ENCODE measurements at places on chromosomes 1 and 21. TPM values are rescaled to one million over a fixed set of nuclear protein-coding genes. Genes with fewer than 3 reads are reported as not detected.

- H3K4me1 ChIP-seq = peaks cover 14% of the 10 kb centered on the region
- H3K27me3 ChIP-seq = no peaks in the 10 kb centered on the region
- no peak for DNase-seq
Measured at GRCh38 chr1:230196077-230196476, 129.0 kb downstream of the GALNT2 start.

GRCh38 chr1:182193908-182194550, 132.5 kb upstream of the ZNF648 start:
- H3K27me3 ChIP-seq = no peaks in the 10 kb centered on the region
- DNase-seq = no peak
- H3K27ac ChIP-seq = no peak overlapping the region

DNA sequence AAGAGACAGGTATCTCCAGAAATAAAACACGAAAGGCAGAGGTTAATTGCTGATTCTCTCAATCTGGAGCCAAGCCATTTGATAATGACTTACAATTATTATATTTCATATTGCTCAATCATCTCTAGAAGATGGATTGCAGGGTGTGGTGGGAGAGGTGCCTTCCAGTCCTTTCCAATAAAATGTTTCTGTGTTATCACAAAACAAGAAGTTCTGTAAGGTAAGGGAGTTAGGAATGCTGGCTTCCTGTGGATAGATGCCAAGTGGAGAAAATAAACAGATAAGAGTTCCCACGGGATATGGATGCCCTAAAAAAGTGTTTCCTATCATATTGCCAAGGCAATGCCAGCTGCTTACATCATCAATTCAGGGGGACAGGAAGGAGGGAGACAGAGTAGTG, 7.2 kb upstream of the CCN1 start:
- no peaks in the 10 kb centered on the region for H3K27me3 ChIP-seq
- no peak overlapping the region for H3K27ac ChIP-seq
- no peaks in the 10 kb centered on the region for H3K36me3 ChIP-seq

DNA sequence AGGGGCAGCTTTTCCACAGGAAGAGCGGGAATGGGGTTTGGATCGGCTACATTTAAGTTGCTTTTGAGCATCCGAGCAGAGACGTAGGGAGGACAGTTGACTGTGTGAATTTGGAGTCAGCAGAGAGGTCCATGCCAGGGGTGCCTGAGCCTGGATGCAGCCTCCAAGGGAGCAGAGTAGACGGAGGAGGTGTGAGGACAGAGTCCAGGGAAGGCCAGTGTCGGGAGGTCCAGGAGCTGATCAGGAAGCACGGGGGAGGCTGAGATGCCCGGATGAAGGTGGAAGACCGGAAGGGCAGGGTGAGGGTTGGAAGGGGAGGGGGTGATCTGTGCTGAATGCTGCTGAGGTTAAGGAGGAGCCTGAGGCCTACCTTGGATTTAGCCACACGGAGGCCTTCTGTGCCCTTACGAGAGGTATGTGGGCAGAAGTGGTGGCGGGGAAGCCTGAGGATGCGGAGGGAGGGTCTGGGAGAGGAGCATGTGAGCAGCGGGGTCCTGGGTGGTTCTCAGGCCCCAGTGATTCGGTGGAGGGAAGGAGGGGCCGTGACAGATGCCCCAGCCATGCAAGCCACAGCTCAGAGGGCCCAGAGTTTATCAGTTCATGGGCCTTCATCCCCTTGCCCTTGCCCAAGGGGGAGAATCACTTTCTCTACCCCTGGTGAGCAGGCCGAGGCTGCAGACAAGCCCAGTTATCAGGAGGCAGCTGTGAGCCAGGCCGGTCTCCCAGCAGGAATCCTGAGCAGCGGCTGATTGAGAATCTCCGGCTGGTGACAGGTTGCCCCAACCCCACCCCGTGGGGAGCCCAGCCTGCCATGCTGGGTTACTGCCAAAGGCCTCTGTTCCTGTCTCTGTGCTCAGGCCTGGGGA, 54.0 kb upstream of the ACTL8 start:
- DNase-seq = no peak
- no peak overlapping the region for H3K27ac ChIP-seq
- H3K4me3 ChIP-seq = no peak overlapping the region

- H3K36me3 ChIP-seq = no peaks in the 10 kb centered on the region
- no peak for DNase-seq
- H3K4me3 ChIP-seq = peak overlapping the region; percentile 63
- peaks cover 4% of the 10 kb centered on the region for H3K4me1 ChIP-seq
- H3K27ac ChIP-seq = no peak overlapping the region
Measured at GRCh38 chr1:158203693-158204457, 23.2 kb downstream of the CD1D start.

CASQ2 gene
- 0.24 TPM for total RNA-seq

GRCh38 chr1:185244015-185244747, 72.9 kb downstream of the IVNS1ABP start:
- peaks cover 2% of the 10 kb centered on the region for H3K4me1 ChIP-seq
- H3K27ac ChIP-seq = no peak overlapping the region
- no peaks in the 10 kb centered on the region for H3K27me3 ChIP-seq
- no peak overlapping the region for H3K4me3 ChIP-seq
- no peaks in the 10 kb centered on the region for H3K36me3 ChIP-seq
- DNase-seq = no peak

- H3K27me3 ChIP-seq = no peaks in the 10 kb centered on the region
- H3K27ac ChIP-seq = no peak overlapping the region
Measured at GRCh38 chr1:161781995-161782394, 15.9 kb downstream of the ATF6 start.

GRCh38 chr1:226766565-226766964, 27.5 kb upstream of the ITPKB start:
- no peak for DNase-seq
- no peaks in the 10 kb centered on the region for H3K36me3 ChIP-seq
- peaks cover 13% of the 10 kb centered on the region for H3K4me1 ChIP-seq
- H3K27me3 ChIP-seq = no peaks in the 10 kb centered on the region
- H3K4me3 ChIP-seq = no peak overlapping the region

GRCh38 chr1:42833981-42834380, 12.4 kb upstream of the ZNF691 start:
- no peak overlapping the region for H3K4me3 ChIP-seq
- H3K27ac ChIP-seq = no peak overlapping the region
- H3K36me3 ChIP-seq = peaks cover 7% of the 10 kb centered on the region

GRCh38 chr1:212958175-212958574, 7.8 kb downstream of the VASH2 start:
- H3K27me3 ChIP-seq = no peaks in the 10 kb centered on the region
- peaks cover 62% of the 10 kb centered on the region for H3K36me3 ChIP-seq
- peaks cover 5% of the 10 kb centered on the region for H3K4me1 ChIP-seq
- no peak for DNase-seq

DNA sequence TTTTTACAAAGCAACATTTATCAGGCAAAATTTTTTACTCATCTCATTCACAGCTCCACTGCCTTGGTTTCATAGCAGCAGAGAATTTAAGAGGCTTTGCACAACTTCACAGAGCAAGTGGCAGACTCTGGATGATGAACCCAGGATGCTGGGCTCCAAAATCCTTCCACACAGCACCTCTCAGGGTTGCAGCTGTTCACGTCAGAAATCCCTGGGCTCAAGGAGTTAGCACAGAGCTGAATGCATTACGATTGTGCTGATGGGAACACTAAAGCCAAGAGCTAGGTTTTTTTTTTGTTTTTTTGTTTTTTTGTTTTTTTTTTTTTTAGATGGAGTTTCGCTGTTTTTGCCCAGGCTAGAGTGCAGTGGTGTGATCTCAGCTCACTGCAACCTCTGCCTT, 2.4 kb upstream of the HTR6 start:
- peaks cover 65% of the 10 kb centered on the region for H3K27me3 ChIP-seq
- no peak overlapping the region for H3K27ac ChIP-seq
- DNase-seq = no peak

- no peak overlapping the region for H3K4me3 ChIP-seq
- H3K4me1 ChIP-seq = peaks cover 17% of the 10 kb centered on the region
- H3K27ac ChIP-seq = no peak overlapping the region
Measured at GRCh38 chr1:222372221-222372620, 175.7 kb downstream of the HHIPL2 start.

GRCh38 chr1:185846672-185847444, 112.7 kb downstream of the HMCN1 start:
- peaks cover 13% of the 10 kb centered on the region for H3K4me1 ChIP-seq
- H3K4me3 ChIP-seq = no peak overlapping the region
- H3K36me3 ChIP-seq = no peaks in the 10 kb centered on the region
- H3K27me3 ChIP-seq = no peaks in the 10 kb centered on the region
- no peak for DNase-seq
- no peak overlapping the region for H3K27ac ChIP-seq

DNA sequence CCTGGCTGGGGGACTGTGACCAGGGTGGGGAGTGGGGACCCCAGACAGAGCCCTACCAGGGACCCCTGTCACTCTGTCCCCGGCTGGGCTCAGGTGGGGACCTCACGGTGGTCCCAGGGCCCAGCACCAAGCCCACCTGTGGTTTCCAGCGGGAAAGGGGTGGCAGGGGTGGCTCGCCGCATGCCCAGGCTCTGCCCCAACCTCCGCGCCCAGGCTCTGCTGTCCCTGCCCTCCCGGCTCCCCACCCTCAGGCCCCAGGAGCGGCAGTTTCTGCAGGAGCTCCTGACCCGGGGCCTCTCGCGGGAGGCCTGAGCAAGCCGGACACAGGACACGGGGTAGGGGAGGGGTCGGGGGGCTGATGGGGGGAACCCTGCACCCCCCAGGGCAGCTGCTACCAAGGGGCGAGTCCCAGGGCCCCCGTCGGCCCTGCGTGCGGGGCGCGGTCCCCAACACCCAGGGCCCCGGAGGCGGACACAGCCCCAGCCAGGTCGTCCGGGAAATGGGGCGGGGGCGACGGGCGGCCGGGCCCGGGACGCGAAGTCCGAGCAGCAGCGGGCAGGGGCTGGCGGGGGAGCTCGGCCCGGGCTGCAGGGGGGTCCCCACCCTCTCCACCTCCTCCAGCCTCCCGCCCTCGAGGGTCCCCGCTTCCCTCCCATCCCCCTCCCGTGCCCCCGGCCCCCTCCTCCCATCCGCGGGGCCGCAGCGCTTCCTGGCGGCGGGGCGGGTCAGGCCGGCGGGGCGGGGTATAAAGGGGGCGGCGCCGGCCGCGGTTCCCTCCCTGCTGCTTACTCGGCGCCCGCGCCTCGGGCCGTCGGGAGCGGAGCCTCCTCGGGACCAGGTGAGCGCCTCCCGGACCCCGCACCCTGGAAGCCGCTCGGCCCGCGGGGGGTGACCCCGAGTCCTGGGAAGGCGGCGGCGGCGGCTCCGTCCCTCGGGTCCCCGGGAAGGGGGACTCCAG, at the start of gene COL6A2:
COL6A2 (plus strand) TSS at position 777 of the 958 bp plus-strand sequence.
- peak within 1 kb of the TSS; percentile 43 for H3K27ac ChIP-seq
- peaks cover 17% of the 10 kb centered on the region for H3K36me3 ChIP-seq
- peak; percentile 75 for DNase-seq
- peaks cover 35% of the 10 kb centered on the region for H3K27me3 ChIP-seq
- peaks cover 3% of the 10 kb centered on the region for H3K4me1 ChIP-seq

NBPF12 gene
- 19.7 TPM for total RNA-seq

GRCh38 chr1:189803364-189803763, 674.3 kb downstream of the BRINP3 start:
- H3K36me3 ChIP-seq = no peaks in the 10 kb centered on the region
- H3K27ac ChIP-seq = no peak overlapping the region
- no peaks in the 10 kb centered on the region for H3K27me3 ChIP-seq
- H3K4me1 ChIP-seq = peaks cover 9% of the 10 kb centered on the region

DNA sequence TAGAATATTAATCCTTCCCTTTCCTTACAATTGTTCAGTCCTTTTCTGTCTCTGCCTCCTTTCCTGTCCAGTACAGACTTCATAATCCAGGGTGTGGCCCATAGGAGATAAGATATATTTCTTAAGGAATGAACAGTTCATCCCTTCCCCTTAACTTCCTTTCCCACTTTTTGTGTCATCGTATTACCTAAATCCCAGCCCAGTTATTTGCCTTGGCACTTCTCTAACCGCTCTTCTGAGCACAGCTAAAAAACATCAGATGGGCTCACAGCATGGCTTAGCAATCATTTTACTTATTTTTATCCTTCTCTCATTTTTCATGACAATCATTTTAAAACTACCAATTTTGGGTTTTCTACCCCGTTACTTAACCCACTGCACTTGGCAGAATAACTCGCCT, 39.6 kb downstream of the F3 start:
- H3K4me3 ChIP-seq = no peak overlapping the region
- H3K4me1 ChIP-seq = peaks cover 9% of the 10 kb centered on the region
- peaks cover 41% of the 10 kb centered on the region for H3K36me3 ChIP-seq
- H3K27me3 ChIP-seq = no peaks in the 10 kb centered on the region
- no peak for DNase-seq
- no peak overlapping the region for H3K27ac ChIP-seq

CFHR1 gene
- 0.45 TPM for total RNA-seq

DNA sequence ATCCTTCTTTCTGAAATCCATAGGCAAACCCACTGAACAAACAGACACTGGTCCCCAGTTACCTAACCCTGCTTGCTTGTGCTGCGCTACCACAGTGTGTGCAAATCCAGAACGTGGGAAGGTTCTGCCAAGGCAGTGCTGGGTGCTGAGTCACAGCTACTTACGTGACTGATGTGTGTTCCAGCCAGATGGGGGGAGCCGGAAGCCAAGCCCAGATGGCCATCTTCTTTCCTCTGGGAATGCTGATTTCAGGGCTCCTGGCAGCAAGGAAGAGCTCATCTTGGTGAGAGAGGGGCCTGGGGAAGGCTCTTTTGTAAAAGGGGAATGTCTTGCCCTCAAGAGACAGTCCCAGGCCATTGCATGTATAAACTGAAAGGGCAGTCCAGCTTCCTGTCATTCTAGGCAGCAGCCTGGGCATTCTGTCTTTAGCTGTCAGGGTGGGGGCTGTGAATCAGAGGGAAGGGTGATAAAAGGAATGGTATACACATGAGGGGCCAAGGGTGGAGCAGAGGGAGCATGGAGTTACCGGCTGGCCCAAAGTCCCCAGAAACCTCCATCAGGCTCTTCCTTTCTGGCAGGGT, 54.1 kb downstream of the CD46 start:
- H3K27me3 ChIP-seq = no peaks in the 10 kb centered on the region
- peaks cover 21% of the 10 kb centered on the region for H3K4me1 ChIP-seq
- no peaks in the 10 kb centered on the region for H3K36me3 ChIP-seq
- no peak overlapping the region for H3K4me3 ChIP-seq

GRCh38 chr1:21781815-21782348, 1.1 kb downstream of the USP48 start:
- peak overlapping the region; percentile 88 for H3K4me3 ChIP-seq
- peak overlapping the region; percentile 98 for H3K27ac ChIP-seq
- peaks cover 10% of the 10 kb centered on the region for H3K36me3 ChIP-seq
- H3K27me3 ChIP-seq = no peaks in the 10 kb centered on the region
- peaks cover 13% of the 10 kb centered on the region for H3K4me1 ChIP-seq

DNA sequence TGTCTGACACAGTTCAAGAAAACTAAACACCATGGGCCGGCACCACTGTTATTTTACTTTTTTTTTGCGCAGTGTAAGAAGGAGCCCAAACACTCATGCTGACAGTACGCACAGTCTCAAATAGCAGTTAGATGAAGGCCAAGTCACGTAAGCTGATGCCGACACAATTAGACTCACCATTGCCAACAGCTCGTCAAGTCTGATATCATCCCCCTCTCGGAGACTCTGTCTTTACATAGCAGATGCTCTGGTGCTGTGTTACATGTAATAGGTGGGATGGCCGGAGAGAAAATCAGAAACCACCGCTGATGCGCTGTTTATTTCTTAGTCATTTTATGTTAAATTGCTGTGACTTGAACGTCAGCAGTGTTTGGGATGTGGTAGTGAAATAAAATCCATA, 49.3 kb downstream of the TGFB2 start:
- peaks cover 5% of the 10 kb centered on the region for H3K36me3 ChIP-seq
- peaks cover 40% of the 10 kb centered on the region for H3K4me1 ChIP-seq
- no peak overlapping the region for H3K4me3 ChIP-seq
- DNase-seq = no peak
- no peak overlapping the region for H3K27ac ChIP-seq
- H3K27me3 ChIP-seq = no peaks in the 10 kb centered on the region

AKT3 gene
- total RNA-seq = 110 TPM

HMCN1 gene
- total RNA-seq = 46.4 TPM

- DNase-seq = no peak
Measured at GRCh38 chr21:16304174-16305095, 574.7 kb downstream of the USP25 start.
